ENCODE measurements at places on chromosomes 4 and X.

DNA sequence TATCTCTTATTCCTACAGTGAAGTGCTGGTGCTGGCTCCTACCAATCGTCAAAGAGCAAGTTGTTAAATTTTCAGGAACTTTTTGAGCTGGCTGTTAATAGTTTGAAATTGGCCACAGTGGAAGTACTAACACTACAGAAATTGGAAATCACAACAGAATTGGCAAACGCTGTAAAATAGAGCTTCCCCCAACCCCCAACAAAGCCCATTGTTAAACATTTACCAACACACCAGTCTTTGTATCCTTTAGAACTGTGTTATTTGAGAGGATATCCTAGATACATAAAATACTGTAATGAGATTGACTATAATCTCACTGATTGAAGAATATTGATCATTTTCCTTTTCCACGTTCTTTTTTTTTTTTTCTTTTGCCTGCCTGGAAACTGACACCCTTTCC lies 37.4 kb downstream of the FAM241A start:
- no peak for DNase-seq

DNA sequence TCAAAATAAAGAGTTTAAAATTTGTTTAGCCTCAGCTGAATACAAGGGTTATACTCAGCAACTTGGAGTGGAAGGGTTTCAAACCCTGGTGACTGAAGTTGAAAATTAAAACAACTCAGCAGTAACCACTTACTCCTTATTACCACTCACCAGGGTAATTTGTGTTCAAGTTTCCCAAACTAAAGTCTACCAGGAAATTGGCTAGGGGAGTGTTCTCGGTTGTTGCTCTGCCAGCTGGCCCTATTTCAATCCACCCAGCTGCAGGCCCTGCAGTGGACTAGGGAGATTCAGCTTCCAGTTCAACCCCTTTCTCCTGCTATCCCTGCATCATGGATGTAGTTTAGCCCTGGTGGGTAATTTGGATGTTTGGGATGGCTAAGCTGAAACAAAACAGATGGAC lies 37.8 kb upstream of the EXOC1L start:
- DNase-seq, result no peak

- no peak for DNase-seq
These were observed 99.5 kb upstream of the SLC4A4 start for GRCh38 chr4:71239365-71239764.

- DNase-seq, result no peak
These were observed 120.4 kb upstream of the DUSP21 start for GRCh38 chrX:44723426-44723825.

DNA sequence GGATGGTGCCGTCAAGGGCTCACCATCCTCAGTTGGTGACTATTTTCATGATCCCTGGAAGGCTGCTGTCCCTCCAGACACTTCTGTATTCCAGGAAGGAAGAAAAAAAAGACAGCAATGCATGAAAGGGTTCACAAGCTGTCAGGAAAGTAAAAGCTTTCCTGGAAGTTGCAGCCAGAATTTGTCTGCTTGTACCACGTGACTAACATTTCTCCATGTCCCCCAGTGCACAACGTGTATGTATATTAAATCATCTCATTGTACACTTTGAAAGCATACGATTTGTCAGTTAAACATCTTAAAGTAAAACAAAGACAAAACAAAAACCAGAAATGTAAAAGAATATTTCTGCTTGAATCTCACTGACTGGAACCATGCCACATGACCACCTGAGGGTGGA lies 127.4 kb upstream of the CLNK start:
- no peak for DNase-seq

GRCh38 chrX:16196829-16197228 lies 29.5 kb downstream of the MAGEB17 start:
- DNase-seq, result no peak

- DNase-seq, result no peak
These were observed 60.2 kb downstream of the METTL14 start for GRCh38 chr4:118745357-118745756.
